ENCODE measurements at places on chromosomes 16 and 17.
A peak's percentile ranks its signal among the peaks of the same experiment; 100 is the strongest.

- no peak for DNase-seq
Measured at GRCh38 chr16:89395150-89396142, 94.9 kb downstream of the ANKRD11 start.

DNA sequence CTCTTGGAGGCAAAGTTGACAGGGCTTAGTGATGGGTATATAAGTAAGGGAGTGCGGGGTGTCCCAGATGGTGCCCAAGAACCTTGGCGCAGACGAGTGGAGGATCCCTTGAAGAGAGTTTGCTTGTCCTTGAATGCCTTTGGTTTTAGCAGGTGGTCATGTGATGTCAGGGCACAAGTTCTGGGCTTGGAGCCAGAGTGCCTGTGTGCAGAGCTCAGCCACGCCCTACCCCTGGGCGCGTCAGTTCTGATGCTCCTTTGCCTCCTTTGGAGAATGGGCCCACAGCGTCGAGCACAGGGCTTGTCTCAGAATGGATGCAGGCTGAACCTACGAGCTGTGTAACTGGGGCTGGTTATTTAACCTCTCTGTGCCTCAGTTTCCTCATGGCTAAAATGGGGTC, 412.2 kb upstream of the EEF2KMT start:
- no peak for DNase-seq

DNA sequence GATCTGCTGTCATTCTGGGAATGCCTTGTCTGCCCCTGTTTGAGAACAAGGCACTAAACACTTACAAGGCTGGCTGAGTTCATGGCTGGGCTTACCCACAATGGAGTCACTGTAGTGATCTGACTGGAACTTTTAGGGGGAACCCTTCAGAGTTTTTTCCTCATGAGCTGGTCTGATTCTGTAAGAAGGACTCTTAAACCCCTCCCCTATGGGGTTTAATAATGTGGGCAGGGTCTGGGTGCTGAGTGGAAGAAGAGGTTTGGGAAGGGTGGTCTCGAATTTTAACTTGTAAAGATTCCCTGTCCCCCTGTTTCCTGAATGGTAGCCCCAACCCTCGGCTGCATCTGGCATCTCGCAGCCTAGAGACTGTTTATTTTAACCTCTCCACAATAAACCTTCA, 30.6 kb downstream of the OSBPL7 start:
- no peak for DNase-seq

GRCh38 chr17:36920032-36921005, 17.0 kb upstream of the LHX1 start:
- no peak for DNase-seq

DNA sequence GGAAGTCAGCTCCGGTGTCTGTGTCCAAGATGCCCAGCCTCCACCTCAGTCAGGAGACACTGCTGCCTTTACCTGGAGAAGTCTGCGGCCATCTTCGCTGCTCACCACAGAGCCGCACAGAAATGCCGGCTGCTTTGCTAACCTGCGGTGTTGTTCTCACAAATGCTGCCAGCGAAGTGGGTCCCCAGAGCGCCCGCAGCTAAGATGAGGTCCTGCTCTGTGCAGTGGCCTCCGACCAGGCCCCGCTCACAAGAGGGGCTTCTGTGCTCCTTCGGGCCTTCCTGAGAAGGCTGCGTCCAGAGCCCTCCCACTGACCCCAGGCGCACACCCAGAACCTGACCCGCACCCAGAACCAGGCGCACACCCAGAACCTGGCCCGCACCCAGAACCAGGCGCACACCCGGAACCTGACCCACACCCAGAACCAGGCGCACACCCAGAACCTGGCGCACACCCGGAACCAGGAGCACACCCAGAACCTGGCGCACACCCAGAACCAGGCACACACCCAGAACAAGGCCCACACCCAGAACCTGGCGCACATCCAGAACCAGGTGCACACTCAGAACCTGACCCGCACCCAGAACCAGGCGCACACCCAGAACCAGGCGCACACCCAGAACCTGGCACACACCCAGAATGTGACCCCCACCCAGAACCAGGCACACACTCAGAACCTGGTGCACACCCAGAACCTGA, 51.5 kb upstream of the FASN start:
- no peak for DNase-seq

- no peak for DNase-seq
Measured at GRCh38 chr17:36592316-36592715, 637 bp downstream of the DHRS11 start.

DNA sequence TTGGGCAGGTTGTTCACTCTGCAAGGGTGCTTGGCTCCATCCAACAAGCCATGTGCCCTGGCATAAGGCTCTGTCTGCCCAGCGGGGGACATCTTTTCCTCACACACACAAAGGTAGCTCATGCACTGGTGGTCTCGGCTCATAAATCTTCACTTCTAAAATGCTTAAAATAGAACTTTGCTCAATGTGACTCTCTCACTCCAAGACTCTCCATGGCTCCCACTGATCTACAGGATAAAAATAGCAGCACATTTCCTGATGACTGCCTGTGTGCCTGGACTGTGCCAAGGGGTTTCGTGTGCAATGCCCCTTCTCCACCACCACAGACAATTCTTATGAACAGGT, 15.1 kb upstream of the CIBAR2 start:
- no peak for DNase-seq

DNA sequence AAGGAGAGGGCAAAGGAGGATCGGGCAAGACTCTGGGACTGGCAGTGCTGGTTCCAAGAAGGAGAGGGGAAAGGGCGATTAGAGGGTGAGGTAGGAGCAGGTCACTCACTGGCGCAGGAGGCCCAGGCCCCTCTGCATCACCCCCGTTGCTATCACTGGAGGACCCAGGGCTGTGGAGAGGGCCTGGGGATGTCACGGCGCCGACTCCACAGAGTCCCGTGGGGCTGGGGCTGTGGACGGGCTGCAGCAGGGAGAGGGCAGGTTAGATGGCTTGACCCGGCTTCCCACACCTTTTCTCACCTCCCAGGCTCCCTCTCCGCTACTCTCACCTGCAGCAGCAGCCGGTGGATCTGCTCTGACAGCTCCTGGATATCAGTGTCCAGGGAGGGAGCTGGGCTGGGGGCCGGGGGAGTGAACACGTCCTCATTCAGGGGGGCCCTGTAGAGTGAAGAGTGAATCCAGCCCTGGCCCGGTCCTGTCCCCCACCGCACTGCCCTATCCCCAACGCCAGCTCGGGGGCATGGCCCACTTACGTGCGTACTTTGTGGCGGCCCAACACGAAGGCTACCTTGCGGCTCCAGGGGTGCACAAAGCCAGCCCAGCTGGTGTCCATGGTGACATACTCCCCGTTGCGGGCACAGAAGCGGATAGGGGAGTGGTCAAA, 4.9 kb downstream of the PER1 start:
- DNase-seq = no peak

DNA sequence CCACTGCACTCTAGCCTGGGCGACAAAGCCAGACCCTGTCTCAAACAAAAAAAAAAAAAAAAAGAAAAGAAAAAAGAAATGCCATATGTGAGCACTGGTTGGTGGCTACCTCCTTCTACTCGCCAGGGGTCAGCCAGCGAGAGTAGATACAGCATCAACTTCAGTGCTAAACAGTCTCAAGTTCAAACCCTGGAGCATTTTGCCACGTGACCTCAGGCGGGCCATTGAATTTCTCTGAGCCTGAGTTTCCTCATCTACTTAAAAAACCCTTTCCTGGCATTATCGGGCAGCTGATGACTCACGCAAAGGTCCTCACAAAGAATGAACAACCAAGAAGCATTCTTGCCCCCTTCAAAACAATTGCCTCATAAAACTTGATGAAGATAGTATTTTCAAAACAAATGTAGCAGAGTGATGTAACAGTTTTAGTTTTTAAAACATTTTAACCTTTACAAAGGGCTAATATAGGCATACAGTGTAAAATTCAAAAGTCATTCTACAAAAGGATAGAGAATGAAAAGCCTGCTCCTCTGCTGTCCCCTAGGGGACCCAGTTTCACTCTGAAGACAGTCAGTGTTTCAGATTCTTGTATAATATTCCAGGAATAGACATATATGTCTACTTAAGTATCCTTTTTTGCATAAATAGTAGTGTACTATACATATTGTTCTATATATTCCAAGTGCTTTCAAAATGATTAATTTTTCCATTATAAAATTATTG, 28.4 kb downstream of the DNAH2 start:
- DNase-seq = no peak

DNA sequence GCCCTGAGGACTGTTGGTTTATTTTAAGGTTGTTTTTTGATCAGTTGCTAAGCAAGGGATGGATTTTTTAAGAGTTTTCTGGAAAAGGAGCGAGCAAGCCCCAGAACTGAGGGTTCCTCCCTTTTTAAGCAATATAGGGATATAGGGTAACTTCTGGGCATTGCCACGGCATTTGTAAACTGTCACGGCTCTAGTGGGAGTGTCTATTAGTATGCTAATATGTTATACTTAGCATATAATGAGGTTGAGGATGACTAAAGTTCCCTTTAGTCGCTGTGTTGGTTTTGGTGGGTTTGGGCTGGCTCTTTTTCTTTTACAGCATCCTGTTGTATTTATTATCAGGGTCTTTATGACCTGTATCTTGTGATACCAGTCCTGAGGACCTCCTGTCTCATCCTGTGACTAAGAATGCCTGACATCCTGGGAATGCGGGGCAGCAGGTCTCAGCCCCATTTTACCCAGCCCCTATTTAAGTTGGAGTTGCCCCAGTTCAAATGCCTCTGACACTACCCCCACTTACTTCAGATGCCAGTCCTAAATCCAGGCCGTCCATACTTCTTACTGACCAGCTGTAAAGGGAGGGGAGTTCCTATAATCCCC, 59.4 kb downstream of the MFSD11 start:
- no peak for DNase-seq

DNA sequence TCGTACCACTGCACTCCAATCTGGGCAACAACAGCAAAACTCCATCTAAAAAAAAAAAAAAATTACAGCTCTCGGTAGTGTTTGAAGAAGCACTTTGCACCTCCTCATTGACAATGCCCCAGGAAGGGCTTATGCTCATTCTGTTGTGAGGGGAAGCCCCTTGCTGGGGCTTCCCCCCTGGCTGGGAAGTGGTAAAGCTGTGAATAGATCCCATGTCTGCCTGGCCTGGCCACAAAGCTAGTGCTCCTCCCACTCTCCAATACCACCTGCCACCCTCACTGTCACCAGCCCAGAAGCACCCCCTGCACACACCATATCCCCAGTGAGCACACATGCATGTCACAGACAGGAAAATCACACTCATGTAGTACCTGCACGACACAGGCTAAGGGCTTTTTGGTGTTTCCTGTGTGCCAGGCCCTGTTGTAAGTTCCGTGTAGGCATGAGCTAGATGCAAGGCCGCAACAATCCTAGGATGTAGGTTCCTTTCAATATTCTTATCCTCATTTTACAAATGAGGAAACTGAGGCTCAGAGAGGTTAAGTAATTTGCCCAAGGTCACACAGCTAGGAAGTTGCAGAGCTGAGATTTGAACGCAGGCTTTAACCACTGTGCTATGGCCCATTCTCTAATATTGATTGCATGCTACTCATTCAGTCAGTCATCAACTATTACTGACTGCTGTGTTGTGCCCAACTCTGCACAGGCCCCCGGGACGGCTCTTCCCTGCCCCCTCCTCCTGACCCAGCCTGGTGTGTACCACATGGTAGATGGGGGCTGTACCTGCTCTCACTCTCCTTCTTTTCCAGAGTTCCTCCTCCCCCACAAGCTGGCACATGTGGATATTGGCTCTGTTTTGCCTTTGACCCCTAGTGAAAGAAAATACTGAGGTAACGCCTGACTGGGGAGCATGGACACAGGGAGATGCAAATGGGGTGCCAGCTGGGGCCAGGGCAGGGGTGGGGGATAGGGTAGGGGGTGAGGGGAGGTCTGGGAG, 11.9 kb upstream of the COL1A1 start:
- DNase-seq = no peak

- DNase-seq = no peak
Measured at GRCh38 chr16:31351246-31351941, 3.6 kb upstream of the ITGAX start.

DNA sequence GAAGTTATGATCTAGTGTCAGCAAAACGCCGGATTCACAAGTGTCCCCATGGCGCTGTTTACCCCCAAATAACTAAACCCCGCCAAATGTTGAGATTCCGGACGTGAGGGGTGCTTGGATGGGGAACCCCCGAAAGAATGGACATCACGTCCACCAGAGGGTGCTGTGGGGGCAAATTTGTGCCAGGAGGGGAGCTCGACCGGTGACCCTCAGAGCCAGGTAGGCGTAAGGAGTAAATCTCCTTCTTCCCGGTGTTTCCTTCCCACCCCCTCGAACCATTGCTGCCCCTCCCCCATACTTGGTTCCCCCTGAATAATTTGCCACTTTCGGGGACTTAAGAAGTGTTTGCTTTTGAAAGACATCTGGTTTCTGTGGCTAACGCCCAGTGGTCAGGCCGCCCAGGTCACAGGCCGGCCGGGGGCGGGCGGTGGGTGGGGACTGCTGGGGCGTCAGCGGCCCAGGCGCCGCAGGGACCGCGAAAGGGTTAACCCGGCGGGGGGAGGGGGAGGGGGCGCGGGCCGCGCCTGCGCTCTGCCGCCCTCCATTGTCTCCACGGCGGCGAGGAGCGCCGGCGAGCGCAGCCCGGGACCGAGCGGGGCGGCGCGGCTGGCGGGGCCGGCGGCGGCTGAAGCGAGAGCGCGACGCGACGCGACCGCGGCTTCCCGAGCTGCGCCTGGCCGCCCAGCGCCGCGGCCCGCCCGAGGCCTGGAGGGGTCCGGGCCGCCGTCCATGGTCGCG, at the start of gene ZNRF1:
TSS of gene ZNRF1 (plus strand) at position 544 of the 738 bp plus-strand sequence. CDS start 648 bp downstream, outside the sequence.
- DNase-seq = peak; percentile 69

GRCh38 chr17:81901167-81902022, 643 bp upstream of the NPB start:
- no peak for DNase-seq

GRCh38 chr16:918068-918467, 52.7 kb downstream of the LMF1 start:
- no peak for DNase-seq

DNA sequence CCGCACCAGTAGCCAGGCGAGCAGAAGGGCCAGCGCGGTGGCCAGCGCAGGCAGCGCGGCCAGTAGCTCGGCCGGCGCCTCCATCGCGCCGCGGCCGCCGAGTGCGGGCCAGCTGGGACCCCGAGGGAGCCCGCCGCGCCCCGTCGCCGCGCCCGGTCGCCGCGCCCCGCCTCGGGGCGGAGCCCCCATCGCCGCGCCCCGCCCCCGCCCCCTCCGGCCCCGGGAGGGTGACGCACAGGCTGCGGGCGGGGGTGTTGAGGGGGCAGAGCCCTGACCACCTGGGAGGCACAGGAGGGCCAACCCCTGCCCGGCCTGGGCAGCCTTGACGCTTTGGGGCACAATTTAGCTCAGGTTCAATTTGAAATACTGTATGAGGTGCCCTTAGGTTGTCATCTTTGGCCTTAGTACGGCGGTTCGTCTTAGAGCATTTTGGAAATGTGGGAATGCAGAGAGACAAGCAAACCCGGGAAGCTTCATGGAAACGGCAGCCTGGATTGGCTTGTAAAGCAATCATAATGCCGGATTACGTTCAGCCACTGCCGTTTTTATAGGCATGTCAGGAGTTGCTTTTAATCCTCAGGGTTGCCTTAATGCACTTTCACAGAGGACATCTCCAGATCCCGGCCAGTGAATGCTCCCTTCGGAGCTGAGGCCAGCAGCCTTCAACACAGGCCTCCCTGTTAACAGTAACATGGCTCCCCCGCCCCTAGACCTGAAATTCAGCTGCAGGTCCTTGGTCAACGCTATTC, at the start of gene MXRA7:
TSS of gene MXRA7 (minus strand) at position 103 of the 749 bp plus-strand sequence. CDS start at position 84, 19 bp downstream.
- peak; percentile 45 for DNase-seq
